ENCODE measurements at places on chromosomes 6 and 20. TPM values are rescaled to one million over a fixed set of nuclear protein-coding genes. Genes with fewer than 3 reads are reported as not detected.

TRIM10 gene
- not detected for total RNA-seq

MUC22 gene
- not detected for total RNA-seq

LTB gene
- not detected for total RNA-seq

TMEM74B gene
- total RNA-seq, result not detected

EPB41L1 gene
- 13.5 TPM for total RNA-seq

KIF25 gene
- not detected for total RNA-seq

ANKRD66 gene
- total RNA-seq, result not detected

PRDM13 gene
- not detected for total RNA-seq

BPIFB2 gene
- not detected for total RNA-seq

NOTCH4 gene
- 1.1 TPM for total RNA-seq

PCK1 gene
- not detected for total RNA-seq

RARS2 gene
- total RNA-seq, result 55.0 TPM

DNA sequence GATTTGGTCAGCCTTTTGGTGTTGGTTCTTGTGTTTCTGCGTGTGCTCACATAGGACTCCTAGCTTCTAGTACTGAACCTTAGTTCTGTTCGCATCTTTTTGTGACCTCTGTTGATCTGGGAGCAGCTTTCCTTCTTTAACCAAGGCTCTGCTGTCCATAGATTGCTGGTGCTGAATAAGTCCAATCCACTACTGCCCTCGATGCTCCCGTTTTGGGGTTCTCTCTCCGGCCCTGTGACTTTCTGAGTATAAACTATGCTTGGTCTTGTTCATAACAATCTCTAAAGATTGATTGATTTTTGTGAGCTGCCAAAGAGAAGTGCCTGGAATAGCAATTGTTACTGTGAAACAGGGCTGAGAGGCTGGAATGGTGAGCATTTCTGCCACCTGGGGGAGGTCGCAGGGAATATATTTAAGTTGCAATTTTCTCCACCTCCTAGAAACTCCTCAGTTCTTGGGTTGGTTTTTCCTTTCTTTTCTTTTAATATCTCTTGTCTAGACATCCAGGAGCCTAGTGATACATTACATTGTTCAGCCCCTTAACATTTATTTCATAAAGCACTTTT, 422.9 kb upstream of the CHD6 start:
- no peak for DNase-seq

GRCh38 chr6:37699138-37699766, 1.6 kb upstream of the MDGA1 start:
- DNase-seq, result no peak

- DNase-seq, result no peak
These were observed 24.2 kb downstream of the KIAA0319 start for GRCh38 chr6:24621626-24622289.

DNA sequence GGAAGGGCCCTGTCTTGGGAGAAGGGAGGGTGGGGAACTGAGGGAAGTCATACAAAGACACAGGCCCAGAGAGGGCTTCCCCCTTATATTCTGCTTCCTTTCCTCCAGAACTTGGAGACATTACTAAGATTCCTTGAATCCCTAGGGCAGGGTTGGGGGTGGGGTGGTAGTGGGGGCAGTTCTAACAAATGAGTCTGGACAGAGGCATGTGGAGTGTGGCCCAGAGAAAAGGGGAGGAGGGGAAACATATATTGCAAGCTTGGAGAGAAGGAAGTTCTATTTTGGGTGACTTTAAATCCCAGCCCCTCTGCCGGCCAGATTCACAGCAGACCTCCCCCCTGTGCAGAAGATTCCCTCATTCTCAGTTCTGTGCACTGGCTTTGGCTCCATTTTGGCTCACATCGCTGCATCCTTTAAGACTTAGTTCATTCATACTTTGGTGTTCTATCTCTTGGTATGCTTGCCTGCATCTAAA, 43.7 kb downstream of the DAAM2 start:
- DNase-seq, result peak; percentile 27

GRCh38 chr6:130713144-130713543, 114.1 kb upstream of the SMLR1 start:
- no peak for DNase-seq

DNA sequence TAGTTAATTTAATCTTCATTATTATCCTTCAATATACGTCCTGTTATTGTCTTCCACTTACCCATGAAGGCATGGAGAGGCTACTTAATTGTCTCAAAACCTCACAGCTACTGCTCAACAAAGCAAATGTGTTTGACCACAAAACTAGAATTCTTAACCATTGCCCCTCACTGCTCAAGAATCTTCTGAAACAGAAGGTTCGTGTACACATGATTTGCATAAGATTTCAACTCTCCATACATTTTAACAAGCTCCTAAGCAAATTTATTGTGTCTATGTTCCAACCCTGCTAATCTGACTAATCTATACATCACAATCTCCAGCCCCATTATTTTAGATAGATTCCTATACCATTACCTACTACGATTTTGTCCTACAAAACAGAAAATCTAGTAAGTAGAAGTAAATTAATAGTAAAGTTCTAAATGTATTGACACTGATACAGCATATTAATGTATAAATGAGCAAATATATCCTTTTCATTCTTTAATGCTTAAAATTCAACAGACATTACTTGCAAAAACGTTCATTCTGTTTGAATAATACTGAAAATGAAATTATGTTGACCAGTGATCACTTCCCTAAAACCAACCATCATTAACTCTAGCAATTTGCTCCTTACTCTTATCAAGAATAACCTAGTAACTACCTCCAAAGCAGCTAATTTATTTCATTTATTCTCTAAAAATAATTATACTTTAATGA, 89.7 kb upstream of the RNF217 start:
- DNase-seq, result no peak

- DNase-seq, result no peak
These were observed 181.6 kb downstream of the JARID2 start for GRCh38 chr6:15427331-15428070.

DNA sequence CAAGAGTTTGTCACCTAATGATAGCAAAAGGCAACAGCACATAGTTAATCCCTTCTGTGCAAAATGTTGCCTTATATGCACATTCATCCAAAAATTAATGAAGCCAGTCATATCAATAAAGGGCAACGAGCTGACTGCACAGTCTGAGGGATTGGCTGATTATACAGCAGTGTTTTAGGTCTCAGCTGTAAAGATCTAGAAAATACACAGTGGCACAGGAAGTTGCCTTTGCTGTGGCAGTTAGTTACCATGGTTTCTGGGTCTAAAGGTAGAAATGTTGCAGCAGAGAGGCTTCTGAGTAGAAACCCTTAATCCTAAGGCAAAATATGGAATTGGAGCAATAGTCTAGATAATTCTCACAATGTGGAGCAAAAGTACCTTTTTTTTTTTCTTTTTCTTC, 89.7 kb downstream of the SMPDL3A start:
- DNase-seq, result no peak

DNA sequence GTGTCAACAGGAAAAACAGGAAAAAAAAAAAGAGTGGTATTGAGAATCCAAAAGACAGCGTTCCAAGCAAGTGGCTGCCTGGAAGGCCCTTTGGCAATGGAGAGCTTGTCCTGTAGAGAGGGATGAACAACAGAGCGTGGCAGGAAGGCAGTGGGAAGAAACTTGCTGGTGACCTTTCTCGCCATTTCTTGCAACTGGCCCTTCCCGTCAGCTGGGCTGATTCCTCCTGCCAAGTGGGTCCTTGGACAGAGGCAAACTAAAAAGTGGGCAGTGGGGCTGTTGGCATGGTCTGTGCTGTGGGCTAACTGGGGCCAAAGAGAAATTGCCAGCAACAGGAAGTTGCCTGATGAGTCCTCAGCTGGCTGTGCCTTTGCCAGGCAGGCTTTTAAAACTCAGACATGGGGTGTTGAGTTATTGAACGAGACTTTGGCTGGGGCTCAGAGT, 43.9 kb upstream of the CLDN20 start:
- DNase-seq, result no peak

DNA sequence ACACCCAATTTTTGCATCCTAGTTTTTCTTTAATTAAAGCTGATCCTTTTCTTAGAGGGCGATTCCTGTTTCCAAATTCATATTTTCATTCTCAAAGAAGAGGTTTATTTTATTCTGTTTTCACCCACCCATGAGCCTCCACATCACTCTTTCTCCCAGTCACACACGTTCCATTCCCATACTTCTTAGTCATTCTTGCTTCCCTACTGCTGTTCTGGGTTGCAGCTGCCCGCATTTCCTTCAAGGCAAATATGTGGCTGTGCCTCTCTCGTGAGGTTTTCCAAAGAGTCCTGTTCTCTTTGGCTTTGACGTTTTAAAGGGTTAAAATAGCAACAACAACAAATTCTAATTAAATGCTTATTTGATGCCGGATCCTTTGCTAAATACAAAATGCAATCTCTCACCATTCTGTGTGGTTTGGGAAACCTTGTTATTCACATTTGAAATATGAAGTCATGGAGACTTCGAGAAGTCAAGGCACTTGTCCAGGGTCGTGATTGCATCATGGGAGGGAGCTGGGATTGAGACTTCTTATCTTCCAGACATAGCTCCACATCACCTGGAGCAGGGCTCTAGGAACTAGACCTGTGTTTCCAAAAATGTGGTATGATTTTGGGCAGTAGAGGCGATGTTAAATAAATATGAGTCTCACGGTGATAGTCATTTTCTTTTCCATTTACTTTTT, 126.6 kb downstream of the DOK5 start:
- no peak for DNase-seq

DNA sequence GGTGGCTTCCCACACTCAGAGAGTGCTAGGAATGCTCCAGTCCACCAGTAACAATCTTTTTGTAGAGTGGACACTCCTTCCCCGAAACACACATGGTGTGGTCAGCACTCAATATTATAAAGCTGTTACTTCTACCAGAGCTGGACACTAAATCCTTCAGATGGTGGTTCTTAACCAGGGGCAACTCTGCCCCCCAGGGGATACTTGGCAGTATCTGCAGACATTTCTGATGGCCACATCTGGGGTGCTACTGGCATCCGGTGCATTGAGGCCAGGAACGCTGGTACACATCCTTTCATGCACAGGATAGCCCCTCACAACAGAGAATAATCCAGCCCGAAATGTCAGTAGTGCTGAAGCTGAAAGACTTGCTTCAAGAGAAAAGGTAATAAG, 124.4 kb downstream of the NFATC2 start:
- no peak for DNase-seq

- peak; percentile 67 for DNase-seq
These were observed 127.5 kb downstream of the PKHD1 start for GRCh38 chr6:51959744-51960383.

- DNase-seq, result no peak
These were observed 14.0 kb downstream of the GCLC start for GRCh38 chr6:53530780-53531386.

GRCh38 chr6:129853996-129854711, 7.0 kb downstream of the TMEM244 start:
- peak; percentile 33 for DNase-seq

GRCh38 chr20:31837896-31838397, 7.5 kb downstream of the FOXS1 start:
- peak; percentile 46 for DNase-seq

DNA sequence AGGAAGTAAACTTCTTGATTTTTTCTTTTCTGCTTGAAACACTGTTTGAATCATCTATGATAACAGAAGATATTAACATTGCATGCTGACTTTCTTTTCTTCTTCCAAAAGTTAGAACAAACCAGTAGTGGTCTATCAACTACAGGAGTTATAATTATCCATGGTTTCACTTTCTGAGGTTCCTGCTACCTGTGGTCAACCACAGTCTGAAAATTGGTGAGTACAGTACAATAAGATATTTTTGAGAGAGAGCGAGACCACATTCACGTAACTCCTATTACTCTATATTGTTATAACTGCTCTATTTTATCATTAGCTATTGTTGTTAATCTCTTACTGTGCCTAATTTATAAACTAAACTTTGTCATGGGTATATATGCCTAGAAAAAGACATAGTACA, 86.1 kb downstream of the MAP7 start:
- DNase-seq, result no peak

DNA sequence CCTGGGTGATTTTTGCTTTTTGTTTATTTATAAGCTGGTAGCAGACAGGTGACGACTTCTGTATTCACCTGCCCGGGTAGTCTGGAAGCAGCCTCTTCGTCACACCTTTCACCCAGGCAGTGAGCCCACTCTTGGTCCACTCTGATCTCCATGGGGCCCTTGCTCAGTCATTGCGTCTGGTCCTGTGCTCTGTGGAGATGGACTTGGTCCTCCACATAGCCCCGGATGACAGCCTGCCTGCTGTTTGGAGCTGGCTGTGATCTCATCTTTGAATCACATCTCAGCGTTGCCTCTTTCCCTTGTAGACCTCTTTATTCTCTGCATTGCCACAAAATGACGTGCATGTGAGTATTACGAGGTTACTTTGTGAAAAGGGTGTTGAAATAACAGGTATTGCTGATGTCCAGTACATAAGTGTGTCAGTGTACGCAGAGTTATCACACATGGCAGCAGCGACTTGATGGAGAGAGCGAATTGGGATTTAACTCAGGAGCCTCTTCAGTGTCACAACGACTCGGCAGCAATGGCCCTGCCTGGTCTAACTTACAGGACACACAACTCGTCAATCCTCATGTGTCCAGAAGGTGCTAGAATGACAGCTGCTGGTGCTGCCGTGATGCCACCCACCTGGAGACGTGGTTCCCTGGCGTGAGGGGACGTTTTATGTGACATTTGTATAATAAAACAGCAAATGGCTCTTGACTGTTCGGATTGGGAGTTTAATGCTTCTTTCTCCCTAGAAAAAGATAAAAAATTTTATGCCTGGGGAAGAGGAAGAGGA, 24.2 kb upstream of the FRMD1 start:
- DNase-seq, result no peak

DNA sequence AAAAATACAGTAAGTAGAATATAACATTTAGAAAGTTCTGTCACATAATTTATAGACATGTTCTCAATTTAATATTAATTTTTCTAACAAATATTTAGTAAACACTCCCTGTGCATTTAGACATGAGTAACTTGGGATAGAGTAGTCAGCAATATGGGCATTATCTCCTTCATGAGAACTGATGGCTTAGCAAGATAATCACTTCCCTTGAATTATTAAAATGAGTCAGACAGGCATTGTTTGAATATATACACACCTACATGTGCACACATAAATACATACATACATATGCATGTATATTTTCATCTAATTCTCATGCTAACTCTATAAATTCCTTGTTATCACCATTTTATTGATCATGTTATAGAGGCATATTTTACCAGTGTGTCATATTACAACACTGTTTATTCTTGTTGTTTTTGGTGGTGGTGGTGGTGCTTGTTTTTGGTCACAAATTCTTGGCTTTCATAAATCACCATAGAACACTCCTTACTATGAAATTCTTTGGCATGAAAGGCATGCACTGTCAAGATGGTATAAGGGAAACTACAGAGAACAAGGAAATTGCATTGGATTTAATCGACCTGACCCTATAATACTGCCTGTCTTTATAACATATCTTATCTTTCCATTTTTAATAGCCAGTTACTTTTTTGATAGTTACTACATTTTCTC, 434.5 kb upstream of the MANEA start:
- DNase-seq, result no peak

DNA sequence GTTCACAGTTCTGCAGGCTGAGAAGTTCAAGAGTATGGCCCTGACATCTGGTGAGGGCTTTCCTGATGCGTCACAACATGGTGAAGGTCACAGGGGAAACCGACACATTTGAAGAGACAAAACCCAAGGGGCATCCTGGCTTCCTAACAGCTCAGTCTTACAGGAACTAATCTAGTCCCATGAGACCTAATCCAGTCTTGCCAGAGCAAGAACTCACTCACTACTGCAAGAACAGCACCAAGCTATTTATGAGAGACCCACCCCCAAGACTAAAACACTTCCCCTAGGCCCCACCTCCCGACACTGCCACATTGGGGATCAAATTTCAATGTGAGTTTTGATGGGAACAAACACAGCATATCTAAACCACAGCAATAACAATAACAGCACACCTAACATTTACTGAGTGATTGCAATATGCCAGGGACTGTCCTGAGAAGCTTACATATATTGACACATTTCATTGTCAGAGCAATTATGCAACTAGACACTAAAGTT, 46.6 kb downstream of the TPBG start:
- peak; percentile 59 for DNase-seq
